Effector memory CD4-positive, alpha-beta T cell (primary cell): ENCODE measurements at places on chromosomes 3 and 15.

- no peak overlapping the region for H3K4me3 ChIP-seq
- H3K27me3 ChIP-seq = peaks cover 3% of the 10 kb centered on the region
- H3K4me1 ChIP-seq = no peaks in the 10 kb centered on the region
- DNase-seq = no peak
- no peak overlapping the region for H3K27ac ChIP-seq
- no peaks in the 10 kb centered on the region for H3K36me3 ChIP-seq
Observed at GRCh38 chr15:81532001-81532400, 158.0 kb upstream of the TMC3 start.

DNA sequence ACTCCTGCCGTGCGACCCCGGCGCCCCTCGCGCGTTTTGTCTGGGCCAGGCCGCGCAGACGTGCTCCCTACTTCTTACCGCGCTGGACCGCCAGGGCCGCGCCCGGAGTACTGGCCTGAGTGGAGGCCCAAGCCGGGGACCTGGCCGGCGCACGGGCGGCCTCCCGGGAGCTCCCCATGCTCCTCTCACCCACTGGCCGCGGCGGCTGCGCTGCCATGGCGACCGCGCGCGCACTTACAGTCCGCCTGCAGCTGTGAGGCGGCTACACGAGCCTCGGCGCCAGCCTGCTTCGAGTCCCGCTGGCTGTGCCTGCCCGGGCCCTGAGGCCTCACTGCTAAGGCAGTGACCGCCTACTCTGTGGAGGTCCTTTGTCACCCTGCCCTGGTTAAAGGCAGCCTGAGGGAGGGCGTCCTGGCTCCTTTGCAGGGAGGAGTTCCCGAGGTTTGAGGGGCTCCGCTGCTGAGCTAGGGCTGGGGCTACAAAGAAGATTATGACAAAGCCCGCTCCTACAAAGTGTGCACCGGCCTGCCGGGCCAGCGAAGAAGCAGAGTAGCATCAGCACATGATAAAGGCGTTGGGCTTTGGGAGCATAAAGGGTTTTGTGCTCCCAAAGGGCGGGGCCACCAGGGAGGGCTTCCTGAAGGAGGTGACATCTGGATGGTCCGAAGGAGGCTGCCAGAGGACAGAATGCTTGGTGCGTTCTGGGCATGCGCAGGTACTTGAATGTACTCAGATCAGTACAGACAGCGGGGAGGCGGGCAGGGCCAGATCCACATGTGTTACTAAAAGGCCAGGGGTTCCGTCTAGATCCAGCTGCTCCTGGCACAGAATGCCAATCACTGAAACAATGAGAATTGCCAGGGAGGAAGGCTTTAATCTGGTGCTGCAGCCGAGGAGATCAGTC is at the start of the genes LRRC34 and LRRIQ4:
TSS of gene LRRC34 (minus strand) at position 573 of the 904 bp plus-strand sequence. CDS start at position 217, 356 bp downstream.
TSS of gene LRRIQ4 (plus strand) at position 539 of the 904 bp plus-strand sequence. CDS start 9,052 bp downstream, outside the sequence.
- H3K27ac ChIP-seq = no peak within 1 kb of the TSS
- no peaks in the 10 kb centered on the region for H3K27me3 ChIP-seq
- peak within 1 kb of the TSS; percentile 72 for H3K4me3 ChIP-seq
- no peaks in the 10 kb centered on the region for H3K36me3 ChIP-seq

- no peak for DNase-seq
- H3K4me3 ChIP-seq = no peak overlapping the region
- H3K36me3 ChIP-seq = no peaks in the 10 kb centered on the region
- H3K27me3 ChIP-seq = no peaks in the 10 kb centered on the region
- H3K27ac ChIP-seq = no peak overlapping the region
Observed at GRCh38 chr3:49647741-49648140, 26.4 kb upstream of the APEH start.

GRCh38 chr3:115671761-115672455 is 48.6 kb downstream of the GAP43 start:
- no peak for DNase-seq
- no peaks in the 10 kb centered on the region for H3K36me3 ChIP-seq
- no peak overlapping the region for H3K27ac ChIP-seq
- no peaks in the 10 kb centered on the region for H3K27me3 ChIP-seq
- no peaks in the 10 kb centered on the region for H3K4me1 ChIP-seq

- no peaks in the 10 kb centered on the region for H3K36me3 ChIP-seq
- H3K4me1 ChIP-seq = no peaks in the 10 kb centered on the region
- peaks cover 6% of the 10 kb centered on the region for H3K27me3 ChIP-seq
- no peak overlapping the region for H3K4me3 ChIP-seq
- no peak for DNase-seq
Observed at GRCh38 chr15:92653836-92654539, 1.6 kb downstream of the FAM174B start.

DNA sequence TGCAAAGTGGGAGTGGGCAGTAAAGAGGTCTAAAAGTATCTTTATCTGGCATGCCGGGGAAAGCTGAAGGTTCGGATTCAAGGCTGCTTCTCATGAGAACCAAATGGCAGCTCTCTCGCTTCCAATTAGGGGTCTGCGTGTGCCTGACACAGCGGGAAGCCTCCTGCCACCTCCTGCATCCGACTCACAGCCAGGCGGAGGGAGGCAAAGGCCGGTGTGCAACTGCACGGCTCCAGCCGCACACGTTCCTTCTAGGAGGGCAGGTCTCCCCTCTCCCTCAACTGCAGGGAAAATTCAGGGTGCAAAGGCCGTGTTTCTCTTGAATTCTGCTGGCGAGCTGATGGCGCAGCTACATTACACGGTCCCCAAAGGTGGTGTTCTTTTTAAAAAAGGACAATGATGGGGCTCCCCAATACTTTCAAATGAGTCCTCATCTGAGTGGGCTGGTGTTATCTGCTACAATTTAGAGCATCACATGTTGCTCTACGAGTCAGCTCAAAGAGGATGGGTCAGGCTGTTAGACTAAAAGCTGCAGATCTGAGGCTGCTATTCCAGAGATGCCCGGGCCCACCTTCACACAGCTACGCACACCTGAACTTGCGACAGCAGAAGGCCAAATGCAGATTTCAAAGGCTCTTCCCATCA is 226.6 kb downstream of the ADAMTS17 start:
- no peaks in the 10 kb centered on the region for H3K27me3 ChIP-seq
- H3K27ac ChIP-seq = no peak overlapping the region
- H3K4me1 ChIP-seq = peaks cover 9% of the 10 kb centered on the region
- H3K4me3 ChIP-seq = no peak overlapping the region
- DNase-seq = no peak

DNA sequence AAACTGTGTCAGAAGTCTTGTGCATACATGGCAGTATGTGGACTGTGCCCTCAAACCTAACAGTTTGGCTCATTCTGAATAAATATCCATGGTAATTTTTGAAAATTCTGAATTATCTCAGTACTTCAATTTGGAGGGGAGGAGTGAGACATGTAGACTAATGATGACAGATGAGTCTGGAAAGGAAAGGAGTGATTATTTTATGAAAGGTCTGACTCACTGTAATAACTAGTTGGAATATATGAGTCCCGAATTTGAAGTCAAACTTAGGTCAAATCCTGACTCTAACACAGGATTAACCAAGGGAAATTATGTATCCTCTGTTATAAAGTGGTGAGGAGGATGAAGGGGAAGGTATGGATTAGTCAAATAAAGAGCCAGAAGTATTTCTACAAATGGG is 38.6 kb downstream of the SUCNR1 start:
- no peaks in the 10 kb centered on the region for H3K27me3 ChIP-seq
- DNase-seq = no peak
- no peaks in the 10 kb centered on the region for H3K36me3 ChIP-seq
- H3K4me1 ChIP-seq = no peaks in the 10 kb centered on the region

DNA sequence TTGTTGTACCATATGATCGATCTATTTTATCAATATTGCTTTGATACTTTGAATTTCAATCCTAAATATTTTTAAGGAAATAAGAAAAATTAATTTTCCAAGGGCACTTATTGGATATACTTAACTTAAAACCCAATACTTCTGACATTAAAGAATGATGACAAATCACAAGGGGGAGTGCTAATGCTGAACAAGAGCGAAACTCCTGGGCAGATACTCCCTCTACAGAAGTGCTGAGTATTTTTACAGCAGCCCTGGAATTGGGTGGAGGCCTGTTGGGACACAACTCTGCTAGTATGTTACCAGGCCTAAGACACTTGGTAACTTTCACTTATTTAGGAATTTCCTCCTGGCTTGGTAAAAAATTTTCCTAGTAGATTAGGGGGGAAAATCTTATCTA is 46.2 kb downstream of the DENND6A start:
- no peak overlapping the region for H3K4me3 ChIP-seq
- peaks cover 37% of the 10 kb centered on the region for H3K36me3 ChIP-seq
- no peak overlapping the region for H3K27ac ChIP-seq
- H3K27me3 ChIP-seq = no peaks in the 10 kb centered on the region
- no peaks in the 10 kb centered on the region for H3K4me1 ChIP-seq
- no peak for DNase-seq

- no peak for DNase-seq
- no peaks in the 10 kb centered on the region for H3K4me1 ChIP-seq
- peaks cover 26% of the 10 kb centered on the region for H3K36me3 ChIP-seq
- no peak overlapping the region for H3K27ac ChIP-seq
- H3K27me3 ChIP-seq = no peaks in the 10 kb centered on the region
Observed at GRCh38 chr3:184887574-184887973, 75.6 kb downstream of the VPS8 start.

DNA sequence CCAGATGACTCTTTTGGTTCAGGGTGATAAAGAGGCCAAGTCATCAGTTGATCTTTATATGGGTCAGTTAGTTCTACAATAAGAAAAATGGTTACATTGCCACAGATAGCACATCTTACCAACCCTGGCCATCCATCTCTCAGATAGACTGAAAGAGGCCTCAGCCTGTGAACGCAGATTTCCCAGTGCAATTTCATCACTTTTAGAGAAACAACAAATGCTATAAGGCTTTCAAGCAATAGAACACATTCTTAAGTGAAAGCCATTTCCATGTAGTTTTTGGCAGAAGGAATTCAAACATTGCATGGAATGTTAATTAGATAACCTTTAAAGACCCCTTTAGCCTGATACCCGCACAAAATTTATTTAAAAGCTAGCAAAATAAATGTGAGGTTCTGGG is 200.6 kb upstream of the ZBTB20 start:
- no peak for DNase-seq
- H3K27ac ChIP-seq = no peak overlapping the region
- H3K36me3 ChIP-seq = no peaks in the 10 kb centered on the region

DNA sequence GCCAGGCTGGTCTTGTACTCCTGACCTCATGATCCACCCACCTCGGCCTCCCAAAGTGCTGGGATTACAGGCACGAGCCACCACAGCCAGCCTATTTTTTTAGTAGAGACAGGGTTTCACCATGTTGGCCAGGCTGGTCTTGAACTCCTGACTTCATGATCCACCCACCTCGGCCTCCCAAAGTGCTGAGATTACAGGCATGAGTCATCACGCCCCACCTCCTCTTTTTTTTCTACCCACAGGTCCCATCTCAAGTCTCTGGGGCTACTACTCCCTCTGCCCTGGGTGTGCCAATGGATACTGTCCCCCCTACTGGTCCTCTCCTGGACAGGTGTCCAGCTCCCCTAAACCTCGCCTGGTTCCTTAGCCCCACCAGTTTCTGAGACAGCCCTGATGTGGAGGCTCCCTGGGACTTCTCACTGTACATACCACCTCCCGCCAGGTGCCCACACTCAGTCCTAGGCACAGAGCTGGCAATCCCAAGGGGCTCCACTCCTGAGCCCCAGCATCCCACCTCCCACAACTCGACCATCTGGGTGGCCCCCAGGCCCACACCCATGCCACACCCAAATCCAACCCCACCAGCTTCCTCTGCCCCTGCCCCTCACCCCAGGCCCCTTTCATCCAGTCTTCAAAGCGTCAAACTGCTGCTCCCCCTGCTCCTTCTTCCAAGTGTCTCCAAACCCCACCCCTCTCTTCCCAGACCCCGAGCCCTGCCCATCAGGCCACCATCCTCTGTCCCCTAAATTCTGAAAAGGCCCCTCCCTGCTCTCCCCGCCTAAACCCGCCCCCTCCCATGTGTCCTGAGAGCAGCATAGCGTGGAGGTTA is 13.1 kb upstream of the CYP11A1 start:
- DNase-seq = no peak
- no peaks in the 10 kb centered on the region for H3K36me3 ChIP-seq
- H3K27me3 ChIP-seq = no peaks in the 10 kb centered on the region
- no peaks in the 10 kb centered on the region for H3K4me1 ChIP-seq
- H3K4me3 ChIP-seq = no peak overlapping the region

DNA sequence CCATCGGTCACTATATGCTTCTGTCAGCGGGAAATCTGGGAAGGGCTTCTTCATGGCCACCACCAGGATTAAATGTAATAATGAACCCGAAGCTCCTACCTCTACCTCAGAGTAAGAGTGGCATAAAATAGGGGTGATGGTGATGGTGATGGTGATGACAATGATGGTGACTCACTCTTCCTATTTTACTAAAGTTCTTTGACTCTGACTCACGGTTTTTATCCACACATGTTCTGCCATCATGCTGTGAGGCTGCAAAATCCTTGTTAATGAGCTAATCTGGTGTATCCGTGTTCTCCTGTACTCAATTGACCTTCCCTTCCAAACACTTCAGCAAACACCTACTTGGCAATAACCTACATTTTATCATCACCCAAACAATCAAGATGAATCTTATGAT is 18.3 kb upstream of the FOXP1 start:
- H3K27me3 ChIP-seq = no peaks in the 10 kb centered on the region
- H3K4me3 ChIP-seq = no peak overlapping the region
- DNase-seq = no peak
- H3K4me1 ChIP-seq = no peaks in the 10 kb centered on the region
- H3K36me3 ChIP-seq = no peaks in the 10 kb centered on the region

GRCh38 chr3:189590223-189590622 is 41.0 kb upstream of the TP63 start:
- H3K27me3 ChIP-seq = no peaks in the 10 kb centered on the region
- DNase-seq = no peak
- no peak overlapping the region for H3K4me3 ChIP-seq
- no peak overlapping the region for H3K27ac ChIP-seq

GRCh38 chr15:78695046-78695671 is 54.1 kb upstream of the CHRNB4 start:
- H3K27ac ChIP-seq = no peak overlapping the region
- H3K4me3 ChIP-seq = no peak overlapping the region
- DNase-seq = no peak
- H3K27me3 ChIP-seq = no peaks in the 10 kb centered on the region
- no peaks in the 10 kb centered on the region for H3K36me3 ChIP-seq

DNA sequence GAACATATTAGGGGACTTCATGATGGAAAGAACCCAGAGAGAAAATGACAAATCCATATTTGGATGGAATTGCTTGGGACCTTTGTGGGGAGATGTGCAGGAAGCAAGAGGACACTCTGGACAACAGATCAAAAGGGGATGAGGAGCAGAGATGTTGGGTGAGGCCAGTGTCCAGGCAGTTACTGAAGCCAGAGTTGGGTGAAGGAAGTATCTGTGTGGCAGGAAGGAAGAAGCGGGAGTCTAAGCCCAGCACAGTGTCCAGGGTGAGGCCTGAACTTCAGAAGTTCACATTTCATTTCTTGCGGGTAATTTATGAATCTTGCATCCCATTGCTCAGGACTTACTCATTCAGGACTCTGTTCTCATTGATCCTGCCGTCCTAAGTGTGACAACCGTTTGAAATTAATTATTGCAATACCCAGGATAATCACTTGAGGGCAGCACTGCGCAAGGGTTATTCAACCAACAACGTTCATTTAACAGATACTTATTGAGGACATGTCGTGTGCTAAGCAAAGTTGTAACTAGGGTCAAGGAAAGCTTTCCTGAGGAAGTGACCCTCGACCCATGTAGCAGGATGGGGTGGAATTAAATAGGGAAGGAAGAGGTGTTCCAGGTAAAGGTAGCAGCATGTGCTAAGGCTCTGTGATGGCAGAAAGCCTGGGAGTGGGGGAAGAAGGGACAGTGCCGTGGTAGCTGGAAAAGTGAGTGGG is 61.3 kb upstream of the CMTM8 start:
- H3K27ac ChIP-seq = no peak overlapping the region
- no peak overlapping the region for H3K4me3 ChIP-seq
- no peaks in the 10 kb centered on the region for H3K27me3 ChIP-seq
- no peaks in the 10 kb centered on the region for H3K36me3 ChIP-seq

- H3K27me3 ChIP-seq = no peaks in the 10 kb centered on the region
- H3K4me1 ChIP-seq = peaks cover 3% of the 10 kb centered on the region
- DNase-seq = no peak
Observed at GRCh38 chr15:52440414-52440813, 88.3 kb downstream of the MYO5A start.
